ENCODE measurements at places on chromosomes 4 and X.

DNA sequence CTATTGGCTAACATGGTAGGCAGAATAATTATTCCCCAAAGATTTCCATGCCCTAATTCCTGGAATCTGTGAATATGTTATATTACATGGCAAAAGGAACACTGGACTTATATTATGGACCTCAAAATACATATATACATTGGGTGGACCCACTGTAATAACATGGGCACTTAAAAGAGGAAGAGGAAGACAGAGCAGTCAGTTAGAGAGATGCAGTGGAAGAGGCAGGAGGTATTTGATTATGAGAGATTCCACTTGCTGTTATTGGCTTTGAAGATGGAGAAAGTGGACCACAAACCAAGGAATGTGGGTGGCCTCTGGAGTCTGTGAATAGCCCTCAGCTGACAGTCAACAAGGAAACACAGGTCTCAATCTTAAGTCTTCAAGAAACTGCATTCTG, 14.0 kb upstream of the ART3 start:
- DNase-seq, result no peak

- DNase-seq, result no peak
Measured at GRCh38 chr4:108828620-108829019, 65.8 kb upstream of the ETNPPL start.

DNA sequence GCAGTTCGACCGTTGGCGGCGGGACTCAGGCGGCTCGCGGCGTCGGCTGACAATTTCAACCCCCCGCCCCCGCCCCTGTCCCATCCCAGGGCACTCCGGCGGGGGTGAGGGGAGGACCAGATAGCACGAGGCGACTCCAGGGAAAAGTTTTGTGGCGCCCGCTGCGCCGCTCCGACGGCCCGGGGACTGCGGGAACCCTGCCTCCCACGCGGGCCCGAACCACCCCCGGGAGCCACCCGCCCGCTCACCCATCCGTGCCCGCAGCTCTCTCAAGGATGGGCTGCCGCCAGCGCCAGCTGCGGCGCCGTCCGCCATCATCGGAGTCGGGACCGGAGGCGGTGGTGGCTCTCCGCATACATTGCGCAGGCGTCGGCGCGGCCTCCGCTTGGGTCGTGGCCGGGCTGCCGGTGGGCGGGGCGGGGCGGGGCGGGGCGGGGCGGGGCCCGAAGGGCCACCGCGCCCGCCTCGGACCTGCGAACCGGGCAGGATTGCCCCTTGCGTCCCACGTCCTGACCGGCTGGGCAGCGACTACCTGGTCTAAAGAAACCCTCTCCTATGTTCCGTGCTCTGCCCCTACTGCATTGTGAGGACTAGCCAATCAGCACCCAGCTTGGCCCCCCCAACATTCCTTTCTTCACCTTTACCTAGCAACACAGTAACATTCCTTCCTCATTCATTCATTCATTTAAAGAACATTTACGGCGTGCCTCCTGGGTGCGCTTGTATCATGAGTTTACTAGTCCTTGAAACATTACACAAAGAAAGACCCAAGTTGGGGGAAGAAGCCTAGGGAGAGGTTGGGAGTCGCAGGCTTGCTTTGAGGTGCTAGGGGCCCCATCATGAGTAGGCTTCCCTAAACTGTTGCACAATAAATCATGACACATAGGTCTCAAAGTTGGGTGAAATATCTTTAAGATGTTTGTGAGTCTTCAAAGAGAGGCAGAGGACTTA, at the start of gene MAP7D3:
Gene MAP7D3, minus strand, starts transcription at position 360 of the 951 bp plus-strand sequence. Its CDS starts 42 bp downstream, at position 318.
- DNase-seq, result peak; percentile 67

- DNase-seq, result no peak
Measured at GRCh38 chrX:16487620-16488385, 162.2 kb upstream of the S100G start.

DNA sequence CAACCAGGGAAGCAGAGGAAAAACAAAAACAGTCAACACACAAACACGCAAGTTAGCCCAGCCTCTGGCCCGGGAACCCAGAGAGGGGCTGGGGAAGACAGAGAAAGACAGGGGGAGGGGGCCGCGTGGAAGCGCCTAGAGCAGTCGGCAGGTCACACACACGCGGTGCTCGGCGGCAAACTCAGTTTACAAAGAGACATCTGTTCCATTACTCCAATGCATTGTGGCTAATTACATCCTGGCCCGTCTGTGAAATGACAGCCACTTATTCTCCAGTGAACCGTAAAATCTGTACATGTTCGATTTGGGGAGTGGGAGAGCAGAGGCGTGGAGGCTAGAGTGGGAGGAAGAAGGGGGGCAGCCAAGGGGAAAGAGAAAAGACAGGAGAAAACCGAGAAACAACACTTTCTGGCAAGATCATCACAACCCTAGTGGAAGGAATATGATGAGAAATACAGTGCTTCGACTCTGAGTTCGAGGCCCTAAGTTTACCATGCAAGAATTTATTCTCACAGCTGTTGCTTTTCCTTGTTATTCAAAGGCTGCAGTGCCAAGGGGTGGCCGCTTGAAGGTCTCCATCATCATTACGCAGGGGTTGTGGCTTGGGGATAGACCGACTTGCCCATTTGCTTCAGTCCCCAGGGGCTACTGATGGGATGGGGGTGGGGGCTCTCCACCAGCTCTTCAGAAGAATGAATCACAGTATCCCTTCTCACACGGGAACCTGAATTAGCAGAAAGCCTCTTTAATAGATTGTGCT, 167.7 kb downstream of the MGST2 start:
- DNase-seq, result no peak

- no peak for DNase-seq
Measured at GRCh38 chr4:92189146-92189545, 114.6 kb upstream of the GRID2 start.

- DNase-seq, result no peak
Measured at GRCh38 chrX:47204970-47205369, 11.3 kb downstream of the UBA1 start.

DNA sequence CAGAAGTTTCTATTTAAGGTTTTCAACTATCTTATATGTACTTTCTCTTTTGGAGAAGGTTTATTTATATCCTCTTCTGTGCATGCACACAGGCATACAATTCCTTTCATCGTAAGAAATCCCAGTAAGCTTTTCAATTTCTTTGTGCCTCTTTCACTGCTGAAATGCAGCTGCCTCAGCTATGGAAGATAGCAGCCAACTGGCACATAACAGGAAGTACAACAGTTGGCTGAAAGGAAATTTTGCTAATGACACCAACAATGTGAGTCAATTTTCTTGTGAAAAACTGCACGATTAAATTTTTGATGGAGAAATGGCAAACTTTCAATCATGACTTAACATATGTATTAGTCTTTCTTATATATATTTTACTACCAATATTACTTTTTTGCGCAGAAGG, 74.5 kb upstream of the PAQR3 start:
- DNase-seq, result no peak

- no peak for DNase-seq
Measured at GRCh38 chr4:118018381-118019145, 15.7 kb upstream of the NDST3 start.

All from femur (tissue), 1 donor.